ENCODE measurements at places on chromosomes 12 and 14. TPM values are rescaled to one million over a fixed set of nuclear protein-coding genes. Genes with fewer than 3 reads are reported as not detected.
A peak's percentile ranks its signal among the peaks of the same experiment; 100 is the strongest.

GRCh38 chr12:64968989-64969819 lies 144.8 kb downstream of the TBC1D30 start:
- no peak for DNase-seq

Gene CMA1
- total RNA-seq: not detected

GRCh38 chr12:49529414-49529813 lies 9.4 kb upstream of the KCNH3 start:
- no peak for DNase-seq

Gene DBX2
- total RNA-seq: not detected

DNA sequence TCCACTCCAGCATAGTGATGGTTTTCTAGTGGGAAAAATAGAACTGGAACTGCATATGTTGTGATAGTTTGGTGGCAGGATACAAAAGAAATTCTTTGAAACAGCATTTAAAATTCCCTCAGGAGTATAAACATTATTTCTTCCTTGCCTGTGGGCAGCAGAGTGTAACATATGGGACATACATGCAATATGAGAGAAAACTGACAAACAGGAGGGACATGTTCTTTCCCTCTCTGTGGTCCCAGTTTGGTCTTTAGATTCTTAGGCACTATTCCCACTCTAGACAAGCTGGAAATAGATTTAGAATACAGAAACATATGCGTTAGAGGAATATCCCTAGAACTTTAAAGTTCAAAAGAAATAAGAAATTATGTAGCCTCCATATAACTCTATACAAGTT lies 68.0 kb downstream of the MGAT4C start:
- no peak for DNase-seq

GRCh38 chr14:65304239-65304638 lies 108.3 kb upstream of the FUT8 start:
- no peak for DNase-seq

DNA sequence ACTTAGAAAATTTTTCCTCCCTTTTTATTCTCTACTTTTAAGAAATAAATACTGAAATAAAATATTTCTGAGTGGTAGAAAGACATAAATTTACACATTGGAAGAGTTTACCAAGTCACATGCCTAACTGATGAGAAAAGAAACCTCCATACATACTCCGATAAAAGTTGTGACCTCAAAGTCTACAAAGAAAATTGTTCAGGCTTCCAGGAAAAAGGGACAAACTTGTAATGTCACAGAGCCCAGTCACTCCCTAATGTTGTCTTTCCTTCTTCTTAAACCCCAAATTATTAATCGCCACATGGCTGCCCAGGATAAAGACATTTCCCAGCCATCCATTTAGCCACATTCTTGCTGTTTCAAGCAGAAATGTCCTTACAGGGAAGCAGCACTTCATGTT lies 455.3 kb downstream of the MDGA2 start:
- DNase-seq: no peak

DNA sequence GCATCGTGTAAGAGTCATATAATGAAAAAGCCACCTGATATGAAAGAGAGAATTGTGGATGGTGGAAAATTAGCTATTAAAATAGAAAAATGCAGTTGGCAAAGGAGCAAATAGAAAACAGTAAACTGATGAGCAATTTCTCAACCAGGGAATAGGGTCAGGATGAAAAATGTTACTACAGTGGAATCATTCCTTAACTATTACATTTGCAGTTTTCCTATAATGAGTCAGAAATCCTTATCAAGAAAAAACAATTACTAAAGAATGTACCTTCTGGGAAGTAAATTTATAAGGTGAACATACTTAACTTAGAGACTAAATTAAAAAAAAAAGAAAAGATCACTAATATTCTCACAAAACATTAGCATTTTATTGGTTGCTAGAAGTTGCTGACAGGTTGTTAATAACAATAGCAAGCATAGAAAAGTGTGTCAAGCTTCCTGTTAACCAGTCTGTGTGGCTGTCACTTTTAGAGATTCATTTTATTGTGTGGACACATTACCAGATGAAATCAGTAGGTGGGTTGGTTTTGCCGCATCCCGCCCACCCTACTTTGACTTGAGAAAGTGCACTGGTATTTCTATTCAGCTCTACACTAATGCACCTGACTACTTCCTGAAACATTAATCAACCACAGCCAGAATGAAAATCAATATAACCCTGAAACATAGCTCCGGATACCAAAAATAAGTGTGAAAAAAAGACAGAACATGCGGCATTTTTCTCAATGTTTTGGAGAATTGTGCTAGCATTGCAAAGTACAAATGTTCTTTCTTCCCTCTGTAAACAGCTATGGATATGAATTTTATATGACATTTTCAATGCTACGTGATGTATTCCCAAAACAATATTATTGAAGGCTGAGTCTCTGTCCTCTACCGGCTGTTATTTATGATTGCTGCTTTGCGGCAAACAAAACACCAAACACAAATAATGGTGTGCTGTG lies 576.7 kb downstream of the SLC16A7 start:
- no peak for DNase-seq

Gene ENDOU
- 0.69 TPM for total RNA-seq

- DNase-seq: no peak
Observed at GRCh38 chr14:73887318-73887616, 608 bp downstream of the ZNF410 start.

Gene GLIPR1L2
- 0.60 TPM for total RNA-seq

DNA sequence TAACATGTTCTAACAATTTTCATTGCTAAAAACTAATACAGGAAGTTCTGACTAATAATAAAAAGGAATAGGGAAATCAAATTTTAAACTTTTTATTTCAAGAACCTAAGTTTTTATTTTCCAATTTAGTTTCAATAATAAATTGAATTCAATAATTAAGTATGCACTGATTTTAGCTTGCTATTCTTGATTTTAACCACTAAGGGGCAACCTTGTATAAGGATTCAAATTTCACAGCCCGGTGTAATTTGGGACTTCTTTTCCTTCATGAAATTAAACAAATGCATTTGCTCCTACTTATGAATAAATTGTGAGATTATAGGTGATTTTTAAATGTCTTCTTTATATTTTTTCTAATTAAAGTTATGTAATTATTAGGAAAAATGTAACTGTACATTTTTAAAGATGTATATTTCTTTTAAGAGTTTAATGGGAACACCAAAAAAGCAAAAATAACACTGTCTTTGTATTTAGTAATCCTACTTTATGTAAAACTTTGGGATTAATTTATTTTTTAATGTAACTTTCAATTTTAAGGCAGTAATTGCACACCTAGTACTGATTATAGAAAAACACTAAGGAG lies 241.4 kb upstream of the PDZRN4 start:
- DNase-seq: no peak

GRCh38 chr14:76939015-76939742 lies 89.3 kb downstream of the IRF2BPL start:
- no peak for DNase-seq

Gene KRT6A
- total RNA-seq: 2.2 TPM

Gene CEBPE
- not detected for total RNA-seq

DNA sequence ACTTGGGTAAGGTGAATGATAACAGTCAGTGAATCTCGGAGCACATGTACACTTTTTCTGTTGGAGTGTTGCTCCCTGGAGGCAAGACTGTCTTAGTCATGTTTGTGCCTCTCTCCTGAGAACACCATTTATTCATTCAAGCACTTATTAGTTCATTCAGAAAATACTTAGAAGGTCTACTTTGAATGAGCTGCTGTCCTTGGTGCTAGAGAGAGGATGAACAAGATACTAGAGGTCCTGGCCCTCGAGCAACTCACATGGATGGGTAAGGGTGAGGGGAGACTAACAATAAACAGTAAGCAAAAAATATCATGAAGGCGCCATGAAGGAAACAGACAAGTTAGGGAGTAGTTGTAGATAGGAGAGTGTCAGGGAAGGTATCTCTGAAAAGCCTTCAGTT lies 17.1 kb upstream of the SAMD4A start:
- no peak for DNase-seq

DNA sequence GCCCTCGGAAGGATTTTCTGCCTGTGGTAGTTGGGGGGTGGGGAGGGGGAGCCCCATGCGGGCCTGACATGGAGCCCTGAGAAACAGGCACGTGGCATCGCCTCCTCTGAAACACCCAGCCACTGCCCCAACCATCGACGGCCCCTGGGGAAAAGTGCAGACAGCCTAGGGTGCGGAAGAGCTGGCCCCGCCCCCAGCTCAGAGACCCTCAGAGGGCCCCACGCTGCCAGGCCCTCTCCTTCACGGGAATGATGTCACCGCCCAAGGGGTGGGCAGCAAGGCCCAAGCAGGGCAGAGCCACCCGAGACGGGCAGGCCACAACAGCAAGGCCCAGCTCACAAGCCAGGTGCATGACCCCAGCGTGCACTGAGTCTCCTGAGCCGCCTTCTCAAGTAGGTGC lies 26.2 kb downstream of the BEGAIN start:
- DNase-seq: no peak

DNA sequence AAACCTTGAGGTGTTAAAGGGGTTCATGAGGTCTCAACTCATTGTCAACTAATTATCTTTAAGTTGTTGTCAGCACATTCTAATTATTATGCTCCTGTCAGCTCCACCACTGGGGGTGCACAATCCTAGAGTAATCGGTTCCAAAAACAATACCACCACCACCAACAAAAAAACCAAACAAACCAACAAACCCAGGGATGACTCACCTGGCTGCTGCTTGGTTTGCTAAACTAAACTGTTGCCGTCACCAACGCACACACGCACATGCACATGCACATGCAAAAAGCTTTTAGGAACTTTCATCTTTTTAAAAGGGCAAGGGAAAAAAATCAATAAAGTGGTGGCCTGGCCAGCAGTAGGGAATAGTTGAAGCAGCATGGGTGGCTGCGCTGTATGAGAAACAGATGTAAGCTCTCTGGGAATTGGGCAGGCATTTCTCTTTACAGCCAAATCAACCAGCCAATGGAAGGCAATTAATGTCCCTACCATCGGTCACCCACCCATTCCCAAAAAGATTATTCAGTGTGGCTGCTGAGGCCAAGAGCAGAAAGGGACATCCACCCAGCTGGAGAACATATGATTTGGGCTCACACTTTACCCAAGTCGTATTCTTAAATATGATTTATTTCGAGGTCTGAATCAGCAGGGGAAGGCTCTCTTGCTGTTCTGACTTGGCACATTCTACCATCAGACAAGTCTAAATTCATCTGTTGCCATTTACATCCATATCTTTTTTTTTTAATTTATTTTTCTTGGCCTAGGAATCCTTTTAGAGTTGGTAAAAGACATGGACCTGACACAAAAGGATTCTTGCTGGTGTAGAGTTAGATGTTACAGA lies 20.0 kb downstream of the TMEM30B start:
- no peak for DNase-seq

GRCh38 chr14:100989924-100990323 lies 86.4 kb upstream of the RTL1 start:
- DNase-seq: no peak

DNA sequence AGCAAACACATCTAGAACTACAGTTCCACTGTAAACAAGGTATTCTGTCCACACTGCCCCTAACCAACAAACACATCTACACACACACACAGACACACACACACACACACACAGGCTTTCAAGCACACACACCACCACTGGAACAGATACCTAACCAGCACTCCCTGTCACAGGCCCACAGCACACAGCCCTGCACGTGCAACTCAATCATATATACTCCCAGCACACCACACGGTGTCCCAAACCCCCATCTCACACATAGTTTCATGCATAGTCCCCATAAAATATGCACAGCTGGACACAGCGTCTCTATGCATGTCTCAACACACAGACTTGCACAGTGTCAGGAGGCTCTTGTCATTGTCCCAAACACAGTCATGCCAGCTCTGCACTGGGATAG lies 27.6 kb downstream of the KRT8 start:
- no peak for DNase-seq

DNA sequence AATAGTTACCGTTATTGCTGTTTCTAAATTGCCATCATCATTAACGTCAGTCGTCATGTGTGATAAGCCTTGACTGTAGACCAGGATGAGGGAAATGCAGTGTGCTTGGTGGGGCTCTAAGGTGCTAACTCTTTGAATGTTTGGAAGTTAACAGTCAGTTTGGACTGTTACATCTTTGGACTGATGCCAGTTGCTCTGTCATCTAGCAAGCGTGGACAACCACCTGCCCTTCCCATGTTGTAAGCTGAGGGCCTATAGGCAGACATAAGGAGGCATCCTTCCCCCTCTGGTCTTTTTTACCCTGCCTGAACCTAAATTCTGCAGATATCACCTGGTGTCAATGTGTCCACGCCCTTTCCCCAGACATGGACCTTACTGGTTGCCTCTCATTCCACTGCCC lies 94.4 kb downstream of the PPP2R5C start:
- DNase-seq: no peak

Gene KRT77
- total RNA-seq: not detected

GRCh38 chr12:121576851-121577391 lies 3.9 kb downstream of the KDM2B start:
- DNase-seq: peak; percentile 27

Gene AKAP3
- total RNA-seq: 1.9 TPM

Gene SMCO2
- total RNA-seq: not detected

Gene AQP2
- total RNA-seq: not detected

DNA sequence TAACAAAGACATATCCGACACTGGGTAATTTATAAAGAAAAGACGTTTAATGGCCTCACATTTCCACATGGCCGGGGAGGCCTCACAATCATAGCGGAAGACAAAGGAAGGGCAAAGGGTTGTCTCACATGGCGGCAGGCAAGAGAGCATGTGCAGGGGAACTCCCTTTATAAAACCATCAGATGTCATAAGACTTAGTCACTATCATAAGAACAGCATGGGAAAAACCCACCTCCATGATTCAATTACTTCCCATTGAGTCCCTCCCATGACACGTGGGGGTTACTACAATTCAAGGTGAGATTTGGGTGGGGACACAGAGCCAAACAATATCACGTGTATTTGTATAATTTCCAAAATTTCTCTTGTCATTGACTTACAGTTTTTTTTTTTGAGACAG lies 5.5 kb upstream of the LMNTD1 start:
- no peak for DNase-seq

Gene TMEM132C
- total RNA-seq: 19.2 TPM

GRCh38 chr12:91922139-91922538 lies 223.5 kb downstream of the BTG1 start:
- DNase-seq: no peak

DNA sequence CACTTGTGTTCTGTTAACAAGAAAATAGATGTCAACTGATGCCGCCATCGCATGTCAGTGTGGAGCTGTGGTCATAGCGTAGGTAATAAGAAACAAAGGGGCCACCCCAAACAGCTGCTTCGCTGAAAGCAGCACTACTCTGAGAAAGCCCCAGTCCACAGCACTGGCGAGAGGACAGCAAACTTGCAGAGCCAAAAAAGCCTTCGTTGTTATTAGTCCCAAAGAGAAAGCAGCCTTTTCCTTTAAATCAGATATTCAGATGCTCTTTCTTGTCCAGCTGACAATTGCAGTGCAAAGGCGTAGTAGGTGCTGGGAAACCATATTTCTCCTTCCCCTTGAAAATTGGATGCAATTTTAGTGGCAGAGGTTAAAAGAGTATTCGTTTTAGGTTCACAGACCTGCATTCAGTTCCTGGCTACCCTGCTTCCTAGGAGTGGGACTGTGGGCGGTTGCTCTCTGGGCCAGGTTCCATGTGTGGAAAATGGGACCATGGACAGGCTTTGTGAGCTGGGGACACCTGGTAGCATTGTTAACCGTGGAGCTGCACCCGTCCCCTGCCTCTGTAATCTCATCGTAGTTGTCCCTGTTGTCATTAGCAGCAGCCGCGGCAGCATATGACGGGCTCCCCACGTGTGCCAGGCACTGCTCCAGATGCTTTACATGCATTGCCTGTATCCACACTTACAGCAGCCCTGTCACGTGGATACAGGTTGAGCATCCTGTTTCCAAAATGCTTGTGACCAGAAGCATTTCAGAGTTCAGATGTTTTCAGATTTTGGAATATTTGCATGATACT lies 54.2 kb downstream of the ELK3 start:
- no peak for DNase-seq

All from ovary (tissue), 10 donors.